GM18507 (cell line): ENCODE measurements at places on chromosomes 5 and 9.

DNA sequence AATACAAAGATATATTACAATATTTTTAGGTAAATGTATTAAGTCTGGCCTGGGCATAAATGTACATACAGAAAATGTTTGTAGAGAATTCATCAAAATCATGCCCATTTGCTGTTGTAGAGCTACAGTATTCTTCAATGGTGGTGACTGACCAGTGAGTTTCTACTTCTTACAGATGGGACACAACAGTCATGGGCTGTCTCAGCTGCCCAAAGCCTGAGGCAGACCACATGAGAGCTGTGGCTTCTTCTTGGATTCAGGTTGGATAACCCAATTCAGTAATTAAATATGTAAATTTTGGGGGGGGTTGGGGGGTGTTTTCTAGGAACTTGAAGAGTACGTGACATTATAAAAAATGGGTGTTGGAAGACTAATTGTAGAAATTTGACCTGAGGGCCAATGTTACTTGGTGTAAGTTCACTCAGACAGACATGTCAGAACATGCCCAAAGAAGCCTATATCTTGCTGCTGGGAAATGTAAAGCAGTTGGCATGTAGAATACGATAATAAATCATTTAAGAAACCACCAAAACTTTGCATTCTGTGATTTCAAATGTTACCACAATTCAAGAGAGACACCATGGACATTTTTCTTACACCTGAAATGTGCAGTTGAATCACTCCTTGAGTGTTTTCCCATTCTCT lies 17.9 kb downstream of the STARD4 start:
- no peak for DNase-seq

DNA sequence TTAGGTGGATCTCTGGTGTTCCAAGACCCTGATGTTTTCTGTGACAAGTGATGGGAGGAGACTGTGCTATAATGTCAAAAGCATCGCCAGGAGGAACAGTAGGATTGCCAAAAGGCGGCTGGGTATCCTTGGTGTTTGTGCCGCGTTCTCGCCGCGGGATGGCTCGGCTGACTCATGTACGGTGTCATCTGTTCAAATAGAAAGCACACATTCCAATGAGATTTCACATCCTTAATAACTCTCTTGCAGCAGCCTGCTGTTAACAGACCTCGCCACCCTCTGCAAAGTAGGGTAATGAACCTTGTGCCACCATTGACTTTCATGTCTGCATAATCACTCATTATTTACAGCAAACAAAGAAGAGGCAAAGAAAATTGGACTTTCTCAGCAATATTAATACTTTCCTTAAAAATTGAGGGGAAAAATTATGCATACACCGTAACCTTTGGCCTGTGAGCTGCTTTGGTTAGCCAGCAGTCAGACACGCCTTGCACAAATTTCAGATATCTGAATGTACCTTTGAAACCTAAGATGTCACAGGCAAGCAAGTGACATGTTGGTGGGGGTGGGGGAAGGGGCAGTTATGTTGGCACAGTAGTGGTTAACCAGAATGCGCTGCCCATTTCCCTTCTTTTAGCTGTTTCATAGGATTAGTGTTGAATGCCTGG lies 289.4 kb downstream of the EFNA5 start:
- no peak for DNase-seq

DNA sequence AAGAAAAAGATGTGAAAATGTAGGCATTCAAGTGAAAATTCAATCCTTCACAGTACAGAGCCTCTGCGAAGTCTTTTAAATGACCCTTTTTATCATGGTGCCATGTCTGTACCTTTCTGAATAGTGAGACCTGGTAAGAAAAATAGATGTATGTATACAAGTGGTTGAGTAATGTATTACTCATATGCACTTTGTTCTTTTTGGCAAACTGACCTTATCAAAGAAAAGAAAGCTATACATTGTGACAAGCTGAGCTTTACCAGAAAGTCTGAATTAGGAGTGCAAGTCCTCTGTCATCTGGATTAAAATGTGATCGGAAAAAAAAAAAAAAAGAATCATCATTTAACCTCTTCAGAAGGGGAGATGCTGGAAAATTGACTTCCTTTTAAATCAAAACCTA lies 356.4 kb upstream of the CCNH start:
- no peak for DNase-seq

GRCh38 chr5:132528021-132528420 lies 15.3 kb downstream of the IL5 start:
- no peak for DNase-seq

- no peak for DNase-seq
Measured at GRCh38 chr5:178382754-178383164, 150.2 kb upstream of the PHYKPL start.

- no peak for DNase-seq
Measured at GRCh38 chr5:112555691-112556090, 136.6 kb upstream of the EPB41L4A start.

DNA sequence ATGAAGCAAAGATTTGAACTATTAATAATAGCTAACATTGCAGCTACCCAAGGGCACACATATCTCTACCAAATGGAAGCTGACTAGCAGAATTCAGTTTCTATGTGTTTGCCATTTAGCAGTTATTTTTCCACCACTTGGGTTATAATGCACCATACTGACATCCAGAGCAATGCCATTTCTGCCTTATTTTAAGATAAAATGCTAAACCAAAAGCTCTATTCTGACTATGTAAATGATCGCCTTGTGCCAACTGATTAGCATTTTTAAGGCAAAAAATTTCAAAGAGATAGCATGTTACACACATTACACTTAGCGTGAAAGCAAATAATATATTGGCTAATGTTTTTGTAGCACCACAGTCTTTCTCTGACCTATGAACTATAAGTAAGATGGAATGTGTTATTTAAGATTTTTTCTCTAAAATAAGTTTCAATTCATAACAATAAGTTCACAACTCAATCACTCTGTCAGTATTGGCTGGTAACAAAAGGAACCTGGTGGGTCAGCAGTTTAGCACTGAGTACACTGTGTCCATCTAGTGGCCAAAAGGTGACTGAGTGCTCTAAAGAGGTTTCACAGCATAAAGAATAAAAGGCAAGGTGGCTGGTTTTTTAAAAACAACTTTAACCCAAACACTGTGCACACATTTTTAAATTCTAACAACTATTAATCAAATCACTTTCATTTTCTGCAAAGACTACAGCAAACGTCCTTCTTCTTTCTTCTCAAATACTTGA lies 443.5 kb downstream of the PDE4D start:
- DNase-seq, result no peak

- DNase-seq, result no peak
Measured at GRCh38 chr5:77232574-77233358, 22.3 kb downstream of the PDE8B start.

DNA sequence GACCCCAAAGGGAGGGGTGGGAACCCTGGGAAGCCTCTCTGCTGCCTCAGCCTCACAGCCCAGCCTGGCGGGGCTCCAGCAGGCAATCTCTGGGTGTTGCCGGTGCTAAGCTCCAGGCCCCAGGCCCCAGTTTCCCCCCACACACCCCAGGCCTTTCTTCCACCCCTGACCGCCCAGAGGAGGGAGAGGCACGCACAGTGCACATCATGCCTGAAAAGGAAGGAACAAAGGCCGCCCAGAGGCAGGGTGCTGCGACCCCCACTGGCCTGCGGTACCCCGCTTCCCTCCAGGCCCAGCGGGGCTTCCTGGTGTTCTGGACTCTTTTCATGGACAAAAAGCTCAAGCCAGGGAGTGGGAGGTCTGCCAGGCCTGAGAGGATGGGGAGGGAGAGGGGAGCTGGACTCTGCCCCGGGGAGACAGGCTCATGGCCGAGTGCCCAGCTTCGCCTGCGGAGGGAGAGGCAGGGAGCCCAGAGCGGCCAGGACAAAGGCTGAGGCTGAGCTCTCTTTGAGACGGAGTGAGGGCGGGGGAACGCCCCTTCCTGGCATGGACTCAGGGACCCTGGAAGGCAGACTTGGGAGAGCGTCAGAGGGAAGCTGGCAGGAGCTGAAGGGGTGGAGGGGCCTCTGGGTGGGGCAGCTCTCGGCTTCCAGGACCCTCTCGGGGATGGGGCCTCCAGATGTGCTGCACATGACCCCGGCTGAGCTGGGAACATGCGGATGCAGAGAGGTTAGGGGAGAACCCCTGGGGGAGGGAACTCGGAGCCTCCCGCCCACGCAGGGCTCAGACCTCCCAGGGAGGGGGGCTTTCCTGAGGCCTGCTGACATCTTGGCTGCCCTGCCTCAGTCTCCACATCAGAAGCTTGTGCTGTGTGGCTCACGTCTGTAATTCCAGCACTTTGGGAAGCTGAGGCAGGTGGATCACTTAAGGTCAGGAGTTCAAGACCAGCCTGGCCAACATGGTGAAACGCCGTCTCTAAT lies 1.8 kb upstream of the ENTPD2 start:
- DNase-seq, result no peak

- DNase-seq, result no peak
Measured at GRCh38 chr9:120531683-120532300, 48.2 kb downstream of the CDK5RAP2 start.

GRCh38 chr5:135478938-135479337 lies 26.8 kb upstream of the TIFAB start:
- DNase-seq, result no peak

DNA sequence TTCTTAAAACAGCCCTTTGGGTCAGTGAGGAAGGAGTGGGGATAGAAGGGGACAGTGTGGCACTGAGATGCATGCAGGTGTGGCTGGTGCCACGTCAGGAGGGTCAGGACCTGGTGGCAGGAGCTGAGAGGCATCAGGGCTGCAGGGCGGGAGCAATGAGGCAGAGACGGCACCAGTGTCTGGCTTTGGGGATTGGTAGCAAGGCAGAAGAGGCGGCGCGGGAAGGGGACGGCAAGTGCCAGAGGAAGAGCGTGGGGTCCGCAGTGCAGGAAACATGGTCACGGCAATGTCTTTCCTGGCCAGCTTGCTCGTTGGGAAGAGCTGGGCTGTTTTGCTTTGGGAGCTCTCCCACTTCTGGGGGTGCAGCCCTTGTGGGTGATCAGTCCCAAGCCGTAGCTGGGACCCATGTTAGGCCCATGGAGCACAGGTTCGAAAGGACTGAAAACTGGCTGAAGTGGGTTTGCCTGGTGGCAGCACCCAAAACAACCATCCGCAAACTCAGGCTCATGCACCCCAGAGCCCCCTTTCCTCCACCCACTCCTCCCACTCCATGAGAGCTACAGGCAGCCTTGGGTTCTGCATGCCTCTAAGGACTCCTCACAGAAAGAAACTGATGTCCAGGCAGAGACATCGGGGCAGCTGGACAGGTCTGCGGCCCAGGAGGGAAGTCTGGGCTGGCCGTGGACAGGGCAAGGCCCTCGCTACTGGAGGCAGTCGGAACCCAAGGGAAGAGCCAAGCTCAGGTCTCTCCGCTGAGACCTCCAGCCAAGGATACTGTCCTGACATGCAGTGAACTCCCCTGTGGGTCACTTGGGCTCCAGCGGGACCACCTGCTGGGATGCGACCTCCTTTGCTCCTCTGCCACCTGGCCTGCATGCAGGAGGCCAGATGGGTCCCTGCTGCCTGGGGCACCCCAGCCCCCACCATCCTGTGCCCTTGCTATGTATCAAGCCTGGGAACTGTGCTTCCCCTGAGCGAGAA lies 104.4 kb downstream of the ZNF354C start:
- no peak for DNase-seq

DNA sequence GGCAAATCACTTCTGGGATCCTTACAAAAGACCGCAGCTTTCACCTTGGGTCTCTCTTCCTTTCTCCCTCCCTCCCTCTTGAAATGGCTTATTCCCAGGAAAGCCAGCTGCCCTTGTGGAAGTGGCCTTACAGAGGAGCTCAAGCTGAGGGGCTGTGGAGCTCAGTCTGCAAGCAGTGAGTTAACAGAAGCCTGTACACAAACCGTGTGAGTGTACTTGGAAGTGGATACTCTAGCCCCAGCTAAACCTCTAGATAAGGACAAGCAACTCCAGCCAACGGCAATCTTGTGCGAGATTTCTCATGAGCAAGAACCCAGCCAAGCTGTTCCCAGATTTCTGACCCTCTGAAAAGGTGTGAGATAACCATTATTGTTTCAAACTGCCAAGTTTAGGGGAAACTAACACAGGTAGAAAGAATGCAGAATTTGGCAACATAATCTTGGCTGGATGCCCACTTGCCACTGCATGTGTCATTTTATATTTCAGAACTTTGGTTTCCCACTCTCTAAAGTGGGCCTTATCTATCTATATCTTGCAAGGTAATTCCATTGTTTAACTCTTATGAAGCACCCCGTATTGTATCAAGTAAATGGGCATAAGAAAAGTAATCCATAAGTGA lies 85.6 kb downstream of the CDH18 start:
- no peak for DNase-seq
